SHP77 treated with DMSO at 0.1 percent for 48 hours (cell line): ENCODE measurements at places on chromosomes 1 and 21.

DNA sequence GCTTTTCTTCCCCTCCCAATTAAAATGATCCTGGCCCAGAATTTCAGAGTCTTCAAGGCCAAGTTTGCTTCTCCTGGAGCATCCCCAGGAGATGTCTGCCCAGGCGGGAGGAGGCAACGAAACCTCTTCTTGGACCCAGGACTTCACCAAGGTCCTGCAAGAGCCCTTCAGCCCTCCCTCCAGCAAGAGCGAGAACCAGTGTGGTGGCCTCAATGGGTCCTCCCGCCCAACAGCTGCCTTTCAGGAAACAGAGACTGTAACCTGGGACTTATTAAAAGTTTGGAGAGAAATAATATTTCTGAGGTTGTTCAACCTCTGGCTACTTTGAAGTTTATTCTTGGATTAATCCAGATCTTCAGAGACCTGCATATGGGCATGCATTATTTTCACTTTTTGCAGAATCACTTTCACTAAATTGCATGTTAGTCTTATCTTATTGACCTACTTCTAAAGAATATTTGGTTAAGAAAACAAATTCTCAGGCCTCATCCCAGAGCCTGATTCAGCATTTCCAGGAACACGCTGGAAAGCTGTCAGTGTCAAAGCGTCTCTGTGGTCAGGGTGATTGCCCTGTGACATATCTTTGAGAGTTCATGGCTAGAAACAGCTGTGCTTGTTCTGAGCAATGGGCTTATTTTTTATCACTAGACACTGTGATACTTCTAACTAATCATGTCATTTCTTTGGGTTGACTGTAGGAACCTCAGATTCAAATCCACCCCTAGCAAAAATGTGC is 66.0 kb upstream of the CLDN14 start:
- no peak for DNase-seq

DNA sequence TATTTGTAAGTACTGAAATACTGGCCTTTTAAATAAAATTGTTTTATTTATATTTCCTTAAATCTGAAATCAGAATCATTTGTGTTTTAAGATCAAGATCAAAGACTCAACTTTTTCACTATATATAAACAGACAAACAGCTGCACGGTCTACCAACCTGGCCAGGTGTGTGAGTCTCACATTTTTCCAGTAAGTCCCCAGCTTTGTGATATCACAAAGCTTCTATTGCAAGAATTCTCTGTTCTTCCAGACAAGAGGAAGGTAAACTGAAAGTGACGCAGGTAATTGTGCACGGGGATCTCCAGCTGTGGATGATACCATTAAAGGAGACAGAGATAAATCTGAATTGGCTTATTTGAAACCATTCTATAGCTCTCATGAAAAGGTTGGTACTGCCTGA is 41.2 kb upstream of the CYP2J2 start:
- no peak for DNase-seq

GRCh38 chr1:222034790-222035189 is 292.9 kb upstream of the DUSP10 start:
- no peak for DNase-seq

GRCh38 chr1:15908597-15908996 is 61.1 kb downstream of the SPEN start:
- DNase-seq = no peak

- DNase-seq = no peak
These were observed 21.2 kb downstream of the PGLYRP3 start for GRCh38 chr1:153291514-153291913.

DNA sequence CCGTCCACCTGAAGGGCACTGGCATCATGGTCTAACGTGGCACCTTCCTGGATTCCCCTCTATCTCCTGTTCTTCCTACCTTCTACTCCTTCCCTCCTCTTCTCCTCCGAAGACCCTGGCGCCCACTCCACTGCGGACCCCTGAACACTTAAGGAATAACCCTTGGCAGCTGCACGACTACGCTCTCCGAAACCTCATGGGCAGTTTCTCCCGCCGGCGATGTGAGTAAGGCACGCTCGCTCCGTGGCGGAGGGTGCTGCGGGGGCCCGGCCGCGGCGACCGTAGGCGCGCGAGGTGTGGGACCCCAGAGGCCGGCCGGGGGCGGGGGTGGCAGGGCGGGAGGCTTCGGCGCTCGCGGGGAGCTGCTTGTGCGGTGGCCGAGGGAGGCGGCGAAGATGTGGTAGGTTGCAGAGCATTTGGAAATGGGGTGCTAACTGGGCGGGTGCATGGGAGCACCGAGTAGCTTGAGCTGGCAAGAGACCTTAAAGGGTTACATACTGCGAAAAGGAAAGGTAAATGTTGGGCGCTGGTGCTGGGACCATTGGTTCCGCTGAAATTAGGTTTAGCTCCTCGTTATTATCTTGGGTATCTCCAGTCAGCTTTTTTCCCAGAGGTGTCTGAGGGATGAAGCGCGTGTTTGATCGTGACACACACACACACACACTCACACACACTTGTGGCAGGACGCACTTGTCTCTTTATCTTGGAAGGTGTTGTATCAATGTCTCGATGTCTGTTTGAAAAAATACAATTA is 876 bp downstream of the LRRC7 start:
- DNase-seq = no peak

- DNase-seq = no peak
These were observed 58.1 kb downstream of the SYDE2 start for GRCh38 chr1:85142753-85143152.

DNA sequence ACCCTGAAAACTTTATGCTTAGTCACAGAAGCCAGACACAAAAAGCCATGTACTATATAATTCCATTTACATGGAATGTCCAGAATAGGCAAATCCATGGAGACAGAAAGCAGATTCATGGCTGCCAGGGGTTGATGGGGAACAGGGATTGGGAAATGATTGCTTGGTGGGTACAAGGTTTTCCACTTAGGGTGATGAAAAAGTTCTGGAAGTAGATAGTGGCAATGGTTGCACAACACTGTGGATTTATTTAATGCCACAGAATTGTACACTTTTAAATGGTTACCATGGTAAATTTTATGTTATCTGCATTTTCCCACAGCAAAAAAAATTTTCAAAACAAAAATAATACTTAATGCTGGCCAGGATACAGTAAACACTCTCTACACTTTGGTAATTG is 40.6 kb downstream of the ENAH start:
- DNase-seq = no peak

DNA sequence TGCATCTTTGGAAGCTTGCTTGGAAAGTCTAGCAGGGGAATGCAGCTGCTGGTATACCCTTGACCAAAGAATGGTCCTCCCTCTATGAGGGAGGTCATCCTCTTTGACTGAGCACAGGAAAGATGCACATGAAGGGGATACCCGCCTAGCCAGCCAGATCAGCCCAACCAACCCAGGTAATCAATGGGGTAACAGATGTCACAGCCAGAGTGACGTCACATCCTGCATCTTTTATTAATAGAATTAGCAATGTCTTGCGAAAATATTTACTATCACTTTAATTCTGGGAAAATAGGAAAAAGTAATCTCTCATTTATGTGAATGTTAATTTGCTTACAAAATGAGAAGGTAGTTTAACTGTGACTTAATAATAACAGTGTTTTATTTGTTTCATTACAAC is 25.6 kb upstream of the PTBP2 start:
- no peak for DNase-seq

DNA sequence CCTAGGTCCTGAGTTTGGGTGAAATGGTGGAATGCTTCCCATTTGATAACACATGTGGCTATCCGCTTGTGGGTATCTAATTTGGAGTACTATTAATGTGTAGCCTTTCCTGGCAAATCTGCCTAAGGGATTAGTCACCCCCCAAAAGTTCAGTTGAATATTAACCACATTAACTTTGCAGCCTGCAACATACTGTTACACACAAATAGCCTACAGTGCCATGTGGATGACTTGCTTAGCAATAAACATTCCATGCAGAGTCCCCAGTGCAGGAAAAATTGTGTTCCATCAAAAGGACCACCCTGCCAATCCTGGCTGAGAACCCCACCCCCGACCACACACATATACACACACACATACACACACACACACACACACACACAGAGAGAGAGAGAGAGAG is 303.3 kb upstream of the ESRRG start:
- DNase-seq = no peak

- no peak for DNase-seq
These were observed 62.1 kb upstream of the JUN start for GRCh38 chr1:58845942-58846341.

- DNase-seq = no peak
These were observed 73.1 kb upstream of the USP24 start for GRCh38 chr1:55288245-55288644.

- DNase-seq = no peak
These were observed 5.8 kb downstream of the KIAA1614 start for GRCh38 chr1:180918519-180918918.

- no peak for DNase-seq
These were observed 96.4 kb upstream of the PPP2R5A start for GRCh38 chr1:212188599-212189351.

- DNase-seq = no peak
These were observed 2.0 kb downstream of the EDARADD start for GRCh38 chr1:236395947-236396664.

DNA sequence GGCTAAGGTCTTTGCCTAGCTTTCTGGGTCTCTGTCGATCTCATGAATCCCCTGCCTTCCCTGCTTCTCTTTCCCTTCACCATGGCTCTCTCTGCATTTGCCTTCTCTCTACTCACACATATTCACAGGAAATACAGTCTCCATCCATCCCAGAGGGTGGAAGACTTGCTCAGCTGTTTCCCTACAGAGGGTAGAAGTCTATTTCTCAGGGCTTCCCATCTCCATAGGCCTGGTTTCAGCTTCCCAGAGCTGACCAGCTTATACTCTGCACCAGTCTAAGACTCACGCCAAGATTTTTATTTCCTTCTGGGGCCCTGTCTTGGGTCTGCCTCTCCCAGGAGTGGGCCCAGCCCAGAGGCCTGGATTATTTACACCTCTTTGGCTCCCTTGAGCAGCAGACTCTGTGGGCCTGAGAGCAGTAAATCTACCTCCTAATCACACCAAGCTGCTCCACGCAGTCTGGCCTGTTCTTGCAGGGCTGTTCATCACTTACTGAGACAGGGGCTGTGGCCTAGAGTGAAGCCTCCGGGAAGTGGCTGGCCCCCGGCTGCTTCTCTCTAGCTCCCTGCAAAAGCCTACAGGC is 102.5 kb downstream of the PLXNA2 start:
- no peak for DNase-seq

GRCh38 chr1:10338047-10338446 is 60.8 kb upstream of the PGD start:
- no peak for DNase-seq

GRCh38 chr1:36390411-36390810 is 4.7 kb upstream of the STK40 start:
- DNase-seq = no peak

DNA sequence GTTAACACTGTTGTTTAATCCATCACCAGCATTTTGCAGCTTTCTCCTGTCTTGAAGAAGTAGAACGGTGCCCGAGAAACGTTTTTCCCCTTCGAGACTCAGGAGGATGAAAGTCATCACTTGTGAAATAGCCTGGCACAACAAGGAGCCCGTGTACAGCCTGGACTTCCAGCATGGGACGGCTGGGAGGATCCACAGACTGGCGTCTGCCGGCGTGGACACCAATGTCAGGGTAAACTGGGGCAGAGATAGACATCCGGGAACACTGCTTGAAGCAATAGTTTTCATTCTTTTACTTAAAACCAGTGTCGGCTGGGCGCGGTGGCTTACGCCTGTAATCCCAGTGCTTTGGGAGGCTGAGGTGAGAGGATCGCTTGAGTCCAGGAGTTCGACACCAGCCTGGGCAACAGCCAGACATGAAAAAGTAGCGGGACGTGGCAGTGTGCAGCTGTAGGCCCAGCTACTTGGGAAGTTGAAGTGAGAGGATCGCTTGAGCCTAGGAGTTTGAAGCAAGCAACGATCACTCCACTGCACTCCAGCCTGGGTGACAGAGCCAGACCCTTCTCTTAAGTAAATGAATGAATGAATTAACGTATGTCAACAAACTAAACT is 945 bp downstream of the CHAF1B start:
- no peak for DNase-seq
